Stimulated activated naive CD4-positive, alpha-beta T cell (primary cell): ENCODE measurements at places on chromosomes 7 and 10.
A peak's percentile ranks its signal among the peaks of the same experiment; 100 is the strongest.

DNA sequence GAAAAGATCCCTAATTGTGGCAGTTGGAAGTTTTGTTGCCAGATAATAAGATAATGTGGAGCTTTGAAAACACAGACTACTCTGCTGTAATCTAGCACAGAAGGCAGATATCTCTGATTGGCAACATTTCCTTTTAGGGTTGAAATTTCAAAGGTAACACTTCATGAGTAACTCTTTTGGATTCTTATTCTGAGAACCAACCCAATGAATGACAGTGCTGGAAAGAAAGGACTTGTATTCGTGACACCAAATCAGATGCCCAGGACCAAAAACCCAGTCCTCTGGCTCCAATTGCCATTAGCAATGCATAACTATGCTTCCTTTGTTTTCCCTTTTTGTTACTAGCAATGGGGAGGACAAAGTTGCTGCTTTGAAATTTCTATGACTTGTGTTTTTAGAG is 41.0 kb upstream of the ELMO1 start:
- DNase-seq: no peak

DNA sequence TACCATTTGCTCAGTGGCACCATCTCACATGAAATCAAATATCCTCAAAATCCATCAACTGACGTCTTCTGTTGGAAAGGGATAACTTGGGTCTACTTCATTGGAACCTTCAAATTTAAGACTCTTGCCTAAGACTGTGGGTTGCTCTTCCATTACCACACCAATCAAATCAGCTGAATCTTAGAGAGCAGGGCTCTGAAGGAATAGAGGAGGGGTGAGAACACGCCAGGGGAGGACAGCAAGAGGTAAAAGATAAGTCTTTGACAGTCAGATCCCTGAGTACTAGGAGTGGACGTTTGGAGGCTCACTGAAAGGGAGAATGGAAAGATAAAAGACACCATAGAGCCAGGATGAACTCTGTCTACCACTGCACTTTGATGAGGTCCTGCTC is 107.5 kb downstream of the CCDC71L start:
- no peak for DNase-seq

DNA sequence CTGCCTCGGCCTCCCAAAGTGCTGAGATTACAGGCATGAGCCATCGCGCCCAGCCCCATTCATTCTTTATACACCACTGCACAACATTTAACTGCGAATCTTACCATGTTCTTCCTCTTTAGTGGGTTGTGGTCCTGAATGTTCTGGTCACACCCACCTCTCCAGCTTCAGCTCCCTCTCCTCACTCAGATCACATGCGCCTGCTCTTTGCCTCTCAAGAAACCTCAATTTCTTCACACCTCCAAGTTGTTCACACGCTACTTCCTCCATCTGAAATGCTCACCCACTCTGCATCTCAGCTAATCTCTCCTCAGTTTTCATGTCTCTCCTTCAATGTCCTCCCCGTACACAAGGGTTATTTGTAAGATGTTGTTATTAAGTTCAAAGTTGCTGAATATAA is 2.4 kb upstream of the PRR15 start:
- no peak for DNase-seq

DNA sequence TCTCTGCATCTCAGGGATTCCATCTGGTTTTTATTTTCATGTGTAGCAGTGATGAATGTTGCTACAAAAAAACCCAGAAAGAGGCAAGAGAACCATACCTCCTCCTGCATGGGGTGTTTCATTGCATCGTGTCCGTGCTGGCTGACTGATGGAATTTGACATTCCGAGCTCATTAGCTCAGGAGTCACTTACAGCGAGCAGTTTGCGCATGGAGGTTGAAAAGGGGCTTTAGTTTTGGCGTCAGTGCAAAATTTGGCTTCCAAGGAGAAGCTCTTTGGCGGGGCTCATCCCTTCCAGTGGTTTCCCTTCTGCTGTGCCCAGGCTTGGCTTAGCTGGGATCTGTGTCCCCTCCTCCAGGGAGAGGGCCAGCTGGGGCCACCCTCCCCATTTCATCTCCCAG is 25.8 kb downstream of the EMX2 start:
- no peak for DNase-seq

DNA sequence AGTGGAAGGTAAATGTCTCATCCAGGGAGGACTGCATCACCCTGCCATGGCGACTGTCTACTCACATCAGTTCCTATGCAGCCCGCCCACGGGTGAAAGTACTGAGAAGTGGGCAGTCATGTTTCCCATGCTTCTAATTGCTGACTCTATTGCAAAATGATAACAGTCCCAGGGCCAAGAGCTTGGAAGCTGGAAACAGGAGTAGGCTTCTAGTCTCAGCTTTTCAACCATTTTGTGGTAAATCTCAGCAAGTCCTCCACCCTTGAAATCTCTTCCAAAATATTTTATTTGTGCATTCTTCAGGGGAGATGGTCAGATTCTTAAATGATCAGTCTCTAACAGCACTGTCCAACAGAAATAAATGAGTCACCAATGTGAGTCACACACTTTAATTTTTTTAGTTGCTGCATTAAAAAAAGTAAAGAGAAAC is 48.1 kb upstream of the TARP start:
- DNase-seq: no peak

DNA sequence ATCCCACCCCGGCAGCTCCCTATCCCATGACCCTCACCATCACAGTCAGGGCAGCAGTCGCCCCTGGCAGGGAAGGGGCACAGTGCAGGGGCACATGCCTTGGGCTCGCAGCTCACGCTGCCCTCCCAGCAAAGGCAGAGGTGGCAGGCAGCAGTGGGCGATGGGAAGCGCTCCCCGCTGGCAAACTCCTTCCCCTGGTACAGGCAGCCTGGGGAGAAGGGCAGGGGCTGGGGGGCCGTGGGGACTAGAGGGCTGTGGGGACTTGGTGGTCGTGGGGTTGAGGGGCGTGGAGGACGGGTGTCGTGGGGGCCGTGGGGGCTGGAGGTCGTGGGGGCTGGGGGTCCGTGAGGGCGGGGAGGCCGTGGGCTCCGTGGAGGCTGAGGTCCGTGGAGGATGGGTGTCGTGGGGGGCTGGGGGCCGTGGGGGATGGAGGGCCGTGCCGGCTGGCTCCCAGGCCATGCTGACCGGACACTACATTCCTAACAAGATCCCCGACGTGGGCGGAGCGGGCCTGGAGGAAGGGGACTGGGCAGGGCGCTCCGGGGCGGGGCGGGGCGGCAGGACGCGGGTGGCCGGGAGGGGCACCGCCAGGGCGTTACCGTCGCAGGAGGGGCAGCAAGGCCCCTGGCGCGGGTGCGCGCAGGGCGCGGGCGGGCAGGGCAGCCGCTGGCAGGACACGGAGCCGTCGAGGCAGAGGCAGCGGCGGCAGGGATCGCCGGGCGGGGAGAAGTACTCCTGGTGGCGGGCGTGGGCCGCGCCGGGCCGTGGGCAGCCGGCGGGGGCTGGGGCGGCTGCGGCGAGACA is 20.0 kb downstream of the KCP start:
- no peak for DNase-seq

GRCh38 chr10:43955002-43955596 is 306.4 kb upstream of the ZNF32 start:
- no peak for DNase-seq

DNA sequence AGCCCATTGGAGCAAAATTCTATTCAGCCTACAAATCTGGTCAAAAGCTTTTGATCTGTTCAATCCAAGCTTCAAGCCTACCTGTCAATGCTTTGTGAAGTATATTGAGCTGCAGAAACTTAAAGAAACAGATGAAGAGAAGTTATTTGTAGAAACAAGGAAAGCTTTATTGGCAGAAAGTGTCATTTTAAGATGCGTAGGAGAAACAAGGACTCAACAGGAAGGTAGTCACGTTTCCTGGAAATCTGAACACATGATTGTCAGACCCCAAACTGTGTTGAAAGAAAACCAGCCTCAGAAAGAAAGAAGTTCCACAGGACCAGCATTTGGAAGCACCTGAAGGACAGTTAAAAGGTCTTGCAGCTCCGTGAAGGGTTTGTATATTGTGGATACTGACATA is 34.8 kb upstream of the PURB start:
- no peak for DNase-seq

DNA sequence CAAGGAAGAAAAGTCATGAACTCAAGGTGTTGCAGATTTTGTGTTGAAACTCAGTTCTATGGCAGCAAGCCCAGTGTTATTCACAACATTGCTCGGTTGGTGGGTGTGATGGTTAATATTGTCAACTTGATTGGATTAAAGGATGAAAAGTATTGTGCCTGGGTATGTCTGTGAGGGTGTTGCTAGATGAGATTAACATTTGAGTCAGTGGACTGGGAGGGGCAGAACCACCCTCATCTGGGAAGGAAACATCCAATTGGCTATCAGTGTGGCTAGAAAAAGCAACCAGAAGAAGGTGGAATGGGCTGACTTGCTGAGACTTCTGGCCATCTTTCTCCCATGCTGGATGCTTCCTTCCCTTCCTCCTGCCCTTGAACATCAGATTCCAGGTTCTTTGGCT is 353.2 kb downstream of the ADRA2A start:
- DNase-seq: no peak

GRCh38 chr10:69376662-69377061 is 40.1 kb downstream of the TACR2 start:
- DNase-seq: no peak

- no peak for DNase-seq
Observed at GRCh38 chr7:15305002-15305600, 256.7 kb downstream of the AGMO start.

GRCh38 chr7:101951757-101952156 is 134.3 kb downstream of the CUX1 start:
- DNase-seq: no peak

- DNase-seq: no peak
Observed at GRCh38 chr10:83852146-83852545, 287.2 kb upstream of the GHITM start.

DNA sequence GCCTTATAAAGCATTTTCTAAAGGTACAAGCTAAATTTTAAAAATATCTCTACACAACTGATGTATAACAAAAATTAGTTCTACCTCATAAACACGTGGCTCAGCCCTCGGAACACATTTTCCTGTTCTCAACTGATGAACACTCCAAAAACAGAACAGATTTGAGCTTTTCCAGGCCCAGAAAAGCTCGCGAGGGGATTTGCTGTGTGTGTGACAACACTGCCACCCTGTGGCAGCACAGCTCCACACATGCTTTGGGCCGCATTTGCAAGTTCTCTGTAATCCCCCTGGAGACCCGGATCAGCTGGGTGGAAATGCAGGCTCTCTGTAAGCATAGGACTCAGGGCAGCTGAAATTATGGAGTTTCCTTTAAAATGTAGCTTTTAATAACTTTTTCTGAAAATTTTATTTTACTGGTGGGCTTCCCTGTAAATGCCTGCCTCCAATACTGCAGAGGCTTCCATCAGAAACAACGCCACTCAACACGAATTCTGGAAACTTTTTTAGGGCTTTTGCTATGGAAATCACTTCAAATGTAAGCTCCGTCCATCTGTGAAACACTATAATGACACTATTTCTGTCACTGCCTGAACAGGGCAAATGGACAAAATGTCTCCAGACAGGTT is 155.5 kb downstream of the COBL start:
- DNase-seq: peak; percentile 50

GRCh38 chr10:47449102-47449978 is 34.6 kb downstream of the ANXA8 start:
- no peak for DNase-seq
